ENCODE measurements at places on chromosomes 3 and 15.

- DNase-seq = no peak
Observed at GRCh38 chr3:147405231-147406027, 914 bp downstream of the ZIC4 start.

GRCh38 chr15:85423256-85423655 lies 42.9 kb downstream of the AKAP13 start:
- no peak for DNase-seq

DNA sequence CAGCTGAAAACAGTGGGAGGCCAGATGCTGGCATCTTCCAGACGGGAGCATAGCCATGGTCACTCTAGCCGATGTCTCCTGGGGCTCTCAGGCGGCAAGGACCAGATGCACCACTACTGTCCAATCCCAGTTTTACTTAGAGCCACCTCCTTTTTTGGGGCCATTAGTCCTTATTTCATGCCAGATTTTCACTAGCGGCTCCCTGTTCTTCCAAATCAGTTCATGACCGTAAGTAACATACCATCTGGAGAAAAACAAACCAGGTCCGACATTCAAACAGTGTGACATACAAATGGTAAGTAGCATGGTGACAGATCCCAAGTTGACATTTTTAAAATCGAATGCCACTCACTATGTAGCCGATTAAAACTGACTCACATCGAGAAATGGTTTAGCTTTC lies 4.1 kb upstream of the MAP6D1 start:
- DNase-seq = no peak

- DNase-seq = no peak
Observed at GRCh38 chr15:101455291-101456025, 34.0 kb downstream of the PCSK6 start.

DNA sequence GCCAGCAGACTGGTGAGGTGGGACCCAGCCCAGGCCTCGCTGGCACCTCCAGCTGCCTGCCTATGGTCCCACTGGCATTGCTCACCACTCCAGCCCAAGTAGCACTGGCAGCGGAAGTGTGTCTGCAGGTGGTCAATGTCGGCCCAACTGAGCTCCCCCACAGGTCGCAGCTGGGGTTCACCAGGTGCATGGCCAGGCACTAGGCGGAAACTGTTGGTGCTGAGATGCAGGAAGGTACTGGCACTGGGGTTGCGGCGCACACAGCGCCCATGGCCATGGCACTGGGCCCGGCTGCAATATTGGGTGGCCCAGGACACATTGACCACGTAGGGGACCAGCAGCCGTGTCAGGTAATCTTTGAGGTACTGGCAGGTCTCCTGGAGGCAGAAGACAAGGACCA lies 4.4 kb downstream of the HYAL2 start:
- no peak for DNase-seq

DNA sequence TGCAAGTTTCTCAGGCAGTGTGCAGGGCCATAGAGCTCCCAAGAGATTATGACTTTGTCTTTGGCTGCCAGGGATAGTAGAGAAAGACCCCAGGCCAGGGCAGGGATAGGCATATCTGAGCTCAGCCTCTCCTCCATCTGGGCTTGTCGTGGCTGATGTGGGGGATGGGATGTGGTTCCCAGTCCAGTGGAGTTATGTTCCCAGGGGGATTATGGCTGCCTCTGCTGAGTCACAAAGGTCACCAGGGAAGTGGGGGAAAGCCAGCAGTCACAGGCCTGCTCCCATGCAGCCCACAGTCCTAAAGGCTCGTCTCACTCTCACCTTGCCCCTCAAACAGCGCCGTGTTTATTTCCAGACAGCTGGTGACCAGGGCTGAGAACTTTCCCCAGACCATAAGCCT lies 354.9 kb downstream of the SI start:
- no peak for DNase-seq

DNA sequence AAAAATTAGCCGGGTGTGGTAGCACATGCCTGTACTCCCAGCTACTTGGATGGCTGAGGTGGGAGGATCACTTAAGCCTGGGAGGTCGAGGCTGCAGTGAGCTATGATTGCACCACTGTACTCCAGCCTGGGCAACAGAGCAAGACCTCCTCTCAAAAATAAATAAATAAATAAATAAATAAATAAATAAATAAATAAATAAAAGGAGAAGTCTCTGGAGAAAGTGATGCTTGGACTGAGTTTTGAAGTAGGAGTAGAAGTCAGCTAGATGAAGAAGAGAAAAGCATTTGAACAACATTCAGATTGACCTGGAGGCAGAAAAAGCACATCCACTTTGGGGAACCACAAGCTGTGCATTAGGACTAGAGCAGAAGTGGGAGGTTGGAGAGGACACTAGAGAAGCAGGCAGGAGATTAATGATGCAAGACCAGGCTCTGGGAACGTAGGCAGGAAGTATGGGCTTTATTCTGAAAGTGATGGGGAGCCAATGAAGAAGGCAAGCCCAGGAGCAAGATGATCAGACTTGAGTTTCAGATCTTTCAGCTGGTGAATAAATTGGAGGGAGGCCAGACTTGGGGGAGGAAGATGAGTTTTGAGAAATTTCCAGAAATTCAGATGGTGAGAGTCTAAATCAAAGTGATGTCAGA lies 48.7 kb downstream of the KLHL6 start:
- no peak for DNase-seq

GRCh38 chr3:170867143-170867937 lies 2.7 kb downstream of the RPL22L1 start:
- DNase-seq = no peak

All from NCI-H1105 (cell line).